GM13977 (cell line): ENCODE measurements at places on chromosomes 7 and 10.

DNA sequence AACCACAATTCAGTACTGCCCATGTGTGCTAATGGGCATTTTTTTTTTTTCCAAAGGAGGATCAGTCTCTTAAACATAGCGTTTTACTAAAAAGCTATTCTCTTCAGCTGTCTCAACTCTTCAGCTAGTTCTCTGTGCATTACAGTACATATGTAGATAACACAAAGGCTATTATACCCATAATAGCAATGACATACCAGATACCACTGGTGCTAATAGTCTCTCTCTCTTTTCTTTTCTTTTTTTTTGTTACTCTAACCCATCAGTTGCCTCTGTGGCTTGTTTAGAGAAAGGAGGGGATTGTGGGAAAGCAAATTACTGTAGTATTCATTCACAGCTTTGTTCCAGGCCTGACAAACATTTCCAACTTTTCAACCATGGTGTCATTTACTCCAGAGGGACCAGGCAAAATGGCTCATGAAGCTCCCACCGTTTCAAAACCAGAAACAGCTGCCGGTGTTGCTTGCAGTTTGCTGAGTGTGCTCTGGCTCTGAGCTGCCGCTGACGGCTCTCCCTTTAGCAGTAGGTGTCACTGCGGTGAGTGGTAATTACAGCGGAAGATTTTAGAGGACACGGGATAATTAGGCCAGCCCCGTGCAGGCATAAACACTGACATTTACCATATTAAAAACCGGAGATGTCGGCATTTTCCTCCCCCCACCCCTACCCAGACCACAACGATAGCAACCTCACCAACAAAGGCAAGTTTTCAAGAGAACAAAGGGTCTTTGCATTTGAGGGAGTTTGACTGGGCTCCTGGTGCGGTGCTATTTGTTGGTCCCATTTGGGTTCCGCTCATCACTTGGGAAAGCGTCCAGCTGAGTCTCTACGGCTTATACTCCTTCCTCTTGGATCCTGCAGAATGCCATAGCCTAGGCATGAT lies 1005.5 kb downstream of the KCNMA1 start:
- DNase-seq: no peak

DNA sequence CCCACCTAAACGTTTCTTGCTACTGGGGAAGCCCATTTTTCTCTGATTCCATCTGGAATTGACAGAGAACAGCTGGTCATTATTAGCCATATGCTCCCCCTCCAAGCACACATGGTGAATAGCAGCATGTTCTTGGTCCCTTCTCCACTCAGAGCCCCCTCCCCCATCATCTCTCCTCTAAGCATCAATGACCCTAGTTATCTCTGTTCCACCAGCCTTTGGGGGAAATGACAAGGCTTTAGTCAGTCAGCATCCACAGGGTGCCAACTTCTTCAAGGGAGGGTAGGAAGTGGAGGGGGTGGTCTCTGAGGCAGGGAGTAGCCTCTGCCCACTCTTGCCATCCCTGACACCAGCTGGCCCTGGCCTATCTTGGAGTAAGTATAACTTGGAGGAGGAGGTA lies 163.1 kb downstream of the UBE2H start:
- no peak for DNase-seq

- DNase-seq: no peak
Measured at GRCh38 chr7:122679813-122680212, 19.1 kb downstream of the RNF133 start.

GRCh38 chr7:34390103-34390502 lies 267.9 kb upstream of the NPSR1 start:
- DNase-seq: no peak

GRCh38 chr7:77667459-77668086 lies 28.7 kb upstream of the RSBN1L start:
- no peak for DNase-seq

DNA sequence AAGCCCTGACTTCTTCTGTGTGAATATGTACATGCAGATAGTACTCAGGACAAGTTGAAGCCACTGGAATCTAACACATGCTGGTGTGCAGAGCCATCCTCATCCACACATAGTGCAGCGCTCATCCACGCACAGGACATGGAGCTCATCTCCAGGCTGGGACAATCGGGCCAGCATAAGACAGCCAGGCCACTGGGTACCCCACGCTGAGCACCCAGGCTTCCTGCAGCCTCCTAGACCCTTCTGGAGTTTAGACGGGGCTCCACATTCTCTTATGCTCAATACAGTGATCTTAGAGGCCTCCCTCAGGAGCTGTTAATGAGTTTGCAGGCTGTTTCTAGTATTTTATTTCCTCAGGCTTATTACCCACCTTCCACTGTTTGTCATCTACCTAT lies 238.9 kb downstream of the TNS3 start:
- no peak for DNase-seq

GRCh38 chr10:63940277-63940922 lies 419.2 kb downstream of the REEP3 start:
- DNase-seq: no peak

DNA sequence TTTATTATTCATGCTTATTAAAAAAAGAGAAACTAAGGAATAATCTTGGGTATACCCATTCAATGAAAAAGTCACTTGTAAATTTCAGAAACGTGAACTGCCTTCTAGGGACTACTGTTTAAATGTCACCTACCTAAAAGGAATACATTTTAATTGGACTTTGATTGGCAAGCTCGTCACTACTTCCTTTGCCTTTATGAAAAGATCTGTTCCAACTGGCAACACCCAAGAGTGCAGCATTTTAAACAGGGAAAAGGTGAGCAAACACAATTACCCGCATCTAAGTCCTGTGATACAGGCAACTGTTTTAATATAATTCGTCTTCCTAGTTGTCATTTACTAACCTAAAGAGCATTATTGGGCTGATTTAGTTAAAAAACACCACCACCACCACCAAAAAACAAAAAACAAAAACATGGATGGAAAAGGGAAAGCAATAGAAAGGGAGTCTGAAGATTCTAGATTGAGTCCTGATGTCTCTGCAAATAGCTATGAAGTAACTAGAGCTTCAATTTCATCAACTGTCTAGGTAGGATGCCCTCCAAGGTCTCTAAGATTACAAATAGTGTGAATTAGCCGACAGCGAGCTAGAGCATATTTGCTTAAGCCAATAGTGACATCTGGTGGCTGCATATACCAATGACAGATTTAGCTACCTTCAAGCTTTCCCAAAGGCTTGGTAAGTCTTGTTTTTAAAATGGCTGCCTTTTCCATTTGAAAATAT lies 33.8 kb upstream of the ICA1 start:
- DNase-seq: peak; percentile 79

DNA sequence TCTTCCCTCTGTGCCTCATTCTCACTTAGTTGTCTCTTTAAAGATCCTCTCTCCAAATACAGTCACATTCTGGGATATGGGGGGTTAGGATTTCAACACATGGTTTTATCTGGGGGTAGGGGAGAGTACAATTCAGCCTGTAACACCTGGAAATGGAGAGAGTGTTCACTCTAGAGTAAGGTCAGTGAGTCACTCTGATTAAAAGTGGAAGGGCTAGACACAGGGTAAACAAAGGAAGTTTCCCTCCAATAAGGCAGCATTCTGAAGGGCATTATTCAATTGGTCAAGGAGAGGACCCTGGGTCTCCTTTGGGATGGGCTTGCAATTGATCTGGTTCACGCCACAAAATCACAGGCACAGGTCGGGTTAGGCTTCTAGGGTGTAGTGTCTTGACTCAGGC lies 232.8 kb upstream of the NPSR1 start:
- no peak for DNase-seq

DNA sequence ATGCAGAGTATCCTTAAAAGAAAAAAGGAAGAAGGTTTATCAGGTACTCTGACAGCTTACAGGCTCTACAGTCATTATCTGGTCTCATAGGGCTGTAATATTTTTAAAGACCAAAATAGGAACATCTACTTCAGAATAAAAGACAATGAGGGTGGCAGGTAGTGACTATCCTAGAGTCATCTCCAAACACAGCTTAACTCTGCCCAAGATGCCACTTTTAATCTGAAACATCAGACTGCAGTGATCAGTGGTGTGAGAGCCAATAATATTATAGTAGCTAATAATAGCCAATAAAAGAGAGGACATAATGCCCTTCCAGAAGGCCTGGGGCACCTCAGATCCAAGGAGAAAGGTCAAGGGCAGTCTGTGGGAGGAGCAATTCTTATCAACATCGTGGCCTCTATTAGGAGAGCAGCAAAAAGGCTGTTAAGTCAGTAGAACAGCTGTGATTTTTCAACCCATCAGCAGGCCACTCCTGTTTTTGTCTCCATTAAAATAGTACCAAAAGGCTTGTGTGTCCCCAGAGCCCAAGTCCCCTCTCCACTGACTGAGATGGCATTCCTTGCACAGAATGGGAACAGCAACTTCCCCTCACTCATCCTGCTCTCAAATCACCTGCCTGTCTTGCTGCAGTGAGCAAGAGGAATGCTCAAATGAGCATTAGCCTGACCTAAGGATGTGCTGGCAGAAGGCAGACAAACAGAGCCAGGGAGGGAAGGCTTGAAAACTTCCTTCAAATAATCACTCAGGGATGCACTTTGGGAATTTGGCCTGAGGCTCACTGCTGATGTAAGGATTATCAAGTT lies 20.7 kb upstream of the SPOCK2 start:
- no peak for DNase-seq

GRCh38 chr10:103783681-103784080 lies 71.7 kb downstream of the SH3PXD2A start:
- no peak for DNase-seq

- peak; percentile 45 for DNase-seq
Measured at GRCh38 chr7:20201380-20201779, 15.8 kb downstream of the MACC1 start.

GRCh38 chr10:68106656-68107055 lies 2.6 kb upstream of the MYPN start:
- no peak for DNase-seq

DNA sequence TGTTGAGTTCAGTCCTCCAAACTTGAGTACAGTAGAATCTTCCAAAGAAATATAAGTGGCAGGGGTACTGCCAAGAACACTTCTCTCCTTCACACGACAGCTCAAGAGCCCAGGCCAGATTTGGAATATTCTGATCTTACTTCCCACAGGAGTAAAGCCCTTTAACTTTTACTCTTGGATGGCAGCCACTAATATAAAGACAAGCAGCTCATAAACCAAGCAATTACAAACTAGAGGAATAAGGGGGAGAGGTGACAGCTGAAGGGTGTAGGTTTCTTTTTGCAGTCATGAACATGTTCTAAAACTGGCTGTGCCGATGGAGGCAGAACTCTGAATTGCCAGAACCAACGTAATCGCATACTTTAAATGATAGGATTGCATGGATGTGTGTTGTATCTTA lies 74.8 kb downstream of the SVIL start:
- no peak for DNase-seq

- peak; percentile 23 for DNase-seq
Measured at GRCh38 chr7:102467581-102468477, 3.0 kb downstream of the LRWD1 start.

- DNase-seq: no peak
Measured at GRCh38 chr7:99001482-99002147, 123.3 kb downstream of the TRRAP start.

DNA sequence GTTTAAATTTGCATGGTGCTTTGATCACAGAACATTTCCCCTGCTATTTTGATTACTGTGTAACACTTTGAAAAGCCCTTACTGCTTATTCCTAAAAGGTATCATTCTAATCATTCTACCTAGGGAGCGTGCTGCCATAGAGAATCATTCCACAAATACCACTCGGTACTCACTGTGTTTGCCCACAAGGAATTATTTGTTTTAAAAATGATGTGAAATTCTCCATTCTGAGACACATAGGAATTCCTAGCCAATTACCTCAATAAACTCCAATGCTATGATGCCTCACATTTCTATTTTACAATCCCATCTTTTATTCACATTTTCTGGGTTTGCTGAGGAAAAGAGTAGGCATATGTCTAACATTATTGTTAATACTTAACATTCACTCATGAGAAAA lies 16.2 kb upstream of the TES start:
- DNase-seq: no peak

GRCh38 chr10:3159152-3159551 lies 13.4 kb downstream of the PITRM1 start:
- DNase-seq: no peak
